Neural crest cell (in vitro differentiated cells): ENCODE measurements at places on chromosomes 16 and 17.

DNA sequence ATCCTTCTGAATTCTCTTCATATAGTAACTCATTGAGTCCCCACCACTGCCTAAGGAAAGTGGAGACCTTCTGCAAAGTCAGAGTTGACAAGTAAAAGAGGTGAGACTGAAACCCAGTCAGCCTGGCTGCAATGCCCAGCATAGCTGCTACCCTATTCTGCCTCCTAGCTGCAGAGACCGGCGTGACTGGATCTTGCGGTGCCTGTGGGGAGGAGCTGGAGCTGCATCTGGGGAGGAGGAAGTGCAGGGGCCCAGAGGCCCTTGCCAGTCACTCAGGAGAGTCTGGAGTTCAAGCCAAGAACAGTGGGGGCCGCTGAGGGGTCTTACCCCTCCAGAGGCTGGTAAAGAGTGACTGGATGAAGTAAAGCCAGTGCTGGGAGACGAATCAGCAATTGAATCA is 35.0 kb upstream of the ZNF423 start:
- DNase-seq = no peak

DNA sequence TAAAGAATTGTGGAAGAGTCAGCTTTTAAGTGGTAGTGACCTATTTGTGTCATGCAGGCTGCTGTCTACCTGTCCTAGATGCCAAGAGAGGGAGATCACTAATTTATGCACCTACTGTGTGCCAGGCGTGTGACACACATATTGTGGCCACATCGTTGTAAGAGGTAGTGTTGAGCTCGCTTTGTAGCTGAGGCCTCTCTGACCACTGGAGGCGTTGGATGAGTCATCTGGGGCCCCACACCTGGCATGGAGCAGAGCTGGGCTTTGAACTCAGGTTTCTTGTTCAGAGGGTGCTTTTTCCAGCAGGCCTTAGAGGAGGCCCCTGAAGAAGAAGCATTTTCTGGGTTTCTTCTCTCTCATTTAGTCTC is 52.3 kb upstream of the LGALS9 start:
- DNase-seq = no peak

DNA sequence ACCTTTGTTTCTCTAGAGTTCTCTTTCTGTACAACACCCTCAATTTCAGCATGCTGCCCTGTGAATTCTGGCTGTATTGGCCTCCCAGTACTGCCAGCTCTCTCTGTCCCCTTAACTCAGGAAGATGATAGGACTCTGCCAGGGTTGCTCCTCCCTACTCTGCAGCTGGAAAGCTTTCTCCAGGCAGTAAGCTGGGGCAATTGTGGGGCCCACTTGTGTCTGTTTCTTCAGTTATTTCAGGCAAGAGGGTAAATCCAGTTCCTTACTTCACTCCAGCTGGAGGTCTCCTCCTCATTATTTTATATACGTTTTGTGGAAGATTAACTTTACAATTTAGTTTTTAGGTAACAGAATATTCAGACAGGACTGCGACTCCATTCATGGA is 9.9 kb downstream of the C17orf100 start:
- DNase-seq = no peak

GRCh38 chr16:85314512-85314971 is 202.3 kb upstream of the CIBAR2 start:
- DNase-seq = no peak

DNA sequence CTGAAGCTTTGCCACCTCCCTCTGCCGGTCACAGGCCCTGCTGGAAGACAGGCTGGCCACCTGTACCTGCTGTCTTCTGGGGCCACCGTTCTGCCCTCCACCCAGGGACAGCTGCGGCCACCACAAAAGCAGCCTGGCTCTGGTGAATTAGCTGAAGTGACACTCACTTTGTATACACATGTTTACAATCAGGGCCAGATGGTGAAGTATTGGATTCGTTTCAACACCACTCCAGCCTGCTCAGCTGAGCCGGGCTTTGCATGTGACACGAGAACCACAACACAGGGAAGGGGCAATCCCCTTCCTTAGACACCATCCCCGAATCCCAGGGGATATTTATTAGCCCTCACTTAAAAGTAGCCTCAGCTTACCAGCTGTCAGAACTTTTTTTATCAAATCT is 191.5 kb upstream of the RPL38 start:
- no peak for DNase-seq

DNA sequence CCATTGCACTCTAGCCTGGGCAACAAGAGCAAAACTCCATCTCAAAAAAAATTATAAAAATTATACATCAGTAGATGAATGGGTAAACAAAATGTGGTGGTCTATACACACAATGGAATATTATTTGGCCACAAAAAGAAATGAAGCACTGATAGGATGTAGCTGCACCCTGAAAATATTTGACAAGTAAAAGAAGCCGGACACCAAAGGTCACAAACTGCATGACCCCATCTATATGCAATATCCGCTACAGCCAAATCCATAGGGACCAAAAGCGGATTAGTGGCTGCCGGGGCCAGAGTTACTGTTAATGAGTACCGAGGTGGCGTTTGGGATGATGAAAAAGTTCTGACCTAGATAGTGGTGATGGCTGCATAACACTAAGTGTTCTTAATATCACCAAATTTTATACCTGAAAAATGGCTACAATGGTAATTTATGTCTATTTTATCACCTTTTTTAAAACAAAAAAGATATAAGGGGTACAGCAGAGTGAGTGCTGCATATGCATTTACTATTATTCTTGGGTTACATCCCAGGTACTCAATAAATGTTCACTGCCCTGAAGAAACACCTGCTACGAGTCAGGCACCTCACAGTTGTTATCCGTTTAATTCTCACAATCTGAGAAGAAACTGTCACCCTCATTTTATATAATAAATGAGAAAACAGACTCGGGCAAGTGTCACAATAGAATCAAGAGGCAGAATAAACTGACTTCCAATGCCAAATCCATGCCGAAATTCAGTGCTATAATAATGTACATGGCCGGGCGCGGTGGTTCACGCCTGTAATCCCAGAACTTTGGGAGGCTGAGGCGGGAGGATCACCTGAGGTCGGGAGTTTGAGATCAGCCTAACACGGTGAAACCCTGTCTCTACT is 807 bp upstream of the HBQ1 start:
- no peak for DNase-seq

DNA sequence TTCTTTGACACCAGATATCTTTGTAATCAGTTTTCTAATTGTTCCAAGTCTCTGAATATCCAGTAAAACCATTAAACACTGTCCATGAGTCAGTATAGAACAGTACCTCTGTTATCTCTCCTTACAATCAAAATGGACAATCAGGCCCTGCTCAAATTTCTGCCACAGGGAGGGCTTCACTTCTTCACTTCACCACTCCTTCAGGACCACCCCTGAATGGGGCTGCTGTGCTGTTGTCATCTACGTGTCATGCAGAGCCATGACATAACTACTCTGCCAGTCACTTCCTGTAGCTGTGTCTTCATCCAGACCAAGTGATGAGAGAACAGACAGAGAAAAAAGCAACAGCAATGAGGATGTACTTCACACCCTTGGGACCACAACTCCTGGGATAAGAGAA is 116.9 kb downstream of the TANC2 start:
- DNase-seq = no peak
